Right lobe of liver (tissue), 6 donors: ENCODE measurements at places on chromosomes 2 and 18. TPM values are rescaled to one million over a fixed set of nuclear protein-coding genes. Genes with fewer than 3 reads are reported as not detected.

Gene LIPG
- 82.1 TPM for total RNA-seq

Gene CYP27C1
- total RNA-seq: not detected

Gene STAM2
- total RNA-seq: 14.0 TPM

Gene UBR3
- total RNA-seq: 37.3 TPM

Gene IL1R1
- total RNA-seq: 55.5 TPM

Gene ANKRD30BL
- total RNA-seq: not detected

Gene RGPD4
- not detected for total RNA-seq

Gene XDH
- 27.2 TPM for total RNA-seq

Gene TFCP2L1
- 0.31 TPM for total RNA-seq

Gene FAM237A
- not detected for total RNA-seq

Gene ALPI
- total RNA-seq: 0.19 TPM

Gene SMYD1
- total RNA-seq: not detected

Gene EMILIN2
- 0.99 TPM for total RNA-seq
